ENCODE measurements at places on chromosomes 12 and 14.

DNA sequence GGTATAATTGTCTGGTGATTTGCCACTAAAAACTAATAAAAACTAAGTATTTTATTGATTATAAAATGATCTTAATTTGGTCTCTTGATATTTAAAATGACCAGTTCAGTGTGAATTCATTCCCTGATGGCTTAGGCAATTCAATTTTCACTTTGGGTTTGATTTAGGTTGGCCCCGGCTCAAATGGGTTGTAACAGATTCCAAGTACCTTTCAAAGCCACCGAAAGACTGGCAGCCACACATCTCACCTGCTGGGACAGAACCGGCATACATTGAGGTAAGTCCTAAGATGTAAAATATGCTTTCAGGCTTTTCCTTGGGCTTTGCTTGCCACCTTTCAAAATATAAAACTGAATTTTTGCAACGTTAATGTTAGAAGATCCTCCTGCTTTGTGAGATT lies 77.5 kb upstream of the ATF1 start:
- no peak for DNase-seq

- no peak for DNase-seq
Measured at GRCh38 chr12:50933459-50934124, 18.8 kb upstream of the HIGD1C start.

DNA sequence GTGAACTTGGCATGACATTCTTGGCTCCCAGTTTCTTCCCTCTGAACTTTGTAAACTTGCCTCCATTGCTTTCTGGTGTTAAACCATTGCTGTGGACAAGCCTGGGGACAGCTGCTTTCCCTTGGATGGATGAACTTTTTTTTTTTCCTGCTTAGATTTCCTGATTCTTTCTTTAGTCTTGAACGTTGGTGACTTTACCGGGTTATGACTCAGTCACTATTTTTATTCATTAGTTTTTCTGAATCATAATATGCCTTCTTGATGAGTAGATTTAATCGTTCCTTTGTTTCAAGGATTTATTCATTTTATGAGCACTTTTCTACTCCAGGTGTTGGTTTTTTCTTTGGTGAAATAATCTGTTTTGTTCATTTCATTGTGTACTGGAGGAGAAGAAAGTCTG lies 155.0 kb upstream of the RTL1 start:
- peak; percentile 62 for DNase-seq

DNA sequence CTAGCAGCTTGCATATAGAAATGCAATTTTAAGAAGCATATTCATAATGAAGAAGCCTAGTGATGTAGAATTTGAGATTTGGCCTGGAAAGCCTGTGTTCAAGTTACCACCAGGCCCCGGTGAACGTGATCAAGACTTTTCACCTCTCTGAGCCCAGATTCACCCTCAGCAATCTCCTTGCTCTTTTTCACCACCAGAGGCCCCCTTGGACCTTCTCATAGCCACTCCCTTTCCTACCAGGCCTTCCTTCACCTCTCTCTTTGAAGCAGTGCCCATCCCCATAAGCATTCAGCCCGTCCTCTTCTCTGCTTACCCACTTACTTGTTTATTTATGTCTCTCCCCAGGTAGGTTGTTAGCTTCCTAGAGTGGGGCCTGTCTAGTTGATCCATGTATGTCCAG lies 1280.9 kb downstream of the AACS start:
- no peak for DNase-seq

- DNase-seq = no peak
Measured at GRCh38 chr12:94318181-94318580, 141.5 kb downstream of the CEP83 start.

- DNase-seq = no peak
Measured at GRCh38 chr12:107439026-107439738, 246.4 kb upstream of the PWP1 start.

GRCh38 chr12:107064243-107064642 lies 29.1 kb downstream of the CRY1 start:
- DNase-seq = no peak

DNA sequence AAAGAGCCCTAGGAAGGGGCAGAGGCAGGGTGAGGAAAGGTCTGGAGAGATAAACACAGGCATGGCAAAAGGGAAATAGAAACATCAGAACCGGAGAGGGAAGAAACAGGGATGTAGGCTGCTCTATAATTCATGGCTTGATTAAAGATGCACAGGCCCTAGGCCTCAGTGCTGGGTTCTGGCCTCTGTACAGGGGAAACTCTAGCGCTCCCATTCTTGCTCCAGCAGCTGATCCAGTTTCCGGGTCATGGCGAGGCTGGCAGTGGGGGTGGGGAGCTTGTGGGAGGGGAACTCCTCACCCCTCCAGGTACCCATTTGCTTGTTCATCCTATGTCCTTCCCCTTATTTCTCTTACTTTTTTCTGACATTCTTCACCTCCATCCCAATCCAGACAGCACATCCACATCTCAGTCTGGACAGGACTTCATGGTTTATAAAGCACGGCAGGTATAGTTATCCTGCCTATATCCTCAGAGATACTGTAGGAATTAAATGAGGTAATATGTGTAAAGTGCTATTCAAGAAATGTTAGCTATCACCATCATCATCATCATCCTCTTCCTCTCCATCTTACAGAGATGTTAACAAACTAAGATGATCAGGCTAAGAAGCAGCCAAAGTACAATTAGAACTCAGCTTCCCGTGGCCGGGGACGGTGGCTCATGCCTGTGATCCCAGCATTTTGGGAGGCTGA lies 8.0 kb upstream of the GPR84 start:
- no peak for DNase-seq

DNA sequence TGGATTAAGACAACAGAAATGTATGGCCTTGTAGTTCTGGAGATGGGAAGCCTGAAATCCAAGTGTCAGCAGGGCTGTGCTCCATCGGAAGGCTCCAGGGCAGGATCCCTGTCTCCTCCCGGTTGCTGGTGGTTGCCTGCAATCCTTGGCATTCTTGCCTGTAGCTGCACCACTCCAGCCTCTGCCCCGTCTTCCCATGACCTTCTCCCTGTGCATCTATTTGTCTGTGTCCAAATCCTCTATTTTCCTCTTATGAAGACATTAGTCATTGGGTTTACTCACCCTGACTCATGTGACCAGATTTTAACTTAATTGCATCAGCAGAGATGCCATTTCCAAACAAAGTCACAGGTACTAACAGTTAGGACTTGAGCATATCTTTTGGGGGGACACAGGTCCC lies 15.1 kb downstream of the TUNAR start:
- DNase-seq = peak; percentile 96

- DNase-seq = peak; percentile 86
Measured at GRCh38 chr14:74655599-74656395, 43.8 kb upstream of the LTBP2 start.

DNA sequence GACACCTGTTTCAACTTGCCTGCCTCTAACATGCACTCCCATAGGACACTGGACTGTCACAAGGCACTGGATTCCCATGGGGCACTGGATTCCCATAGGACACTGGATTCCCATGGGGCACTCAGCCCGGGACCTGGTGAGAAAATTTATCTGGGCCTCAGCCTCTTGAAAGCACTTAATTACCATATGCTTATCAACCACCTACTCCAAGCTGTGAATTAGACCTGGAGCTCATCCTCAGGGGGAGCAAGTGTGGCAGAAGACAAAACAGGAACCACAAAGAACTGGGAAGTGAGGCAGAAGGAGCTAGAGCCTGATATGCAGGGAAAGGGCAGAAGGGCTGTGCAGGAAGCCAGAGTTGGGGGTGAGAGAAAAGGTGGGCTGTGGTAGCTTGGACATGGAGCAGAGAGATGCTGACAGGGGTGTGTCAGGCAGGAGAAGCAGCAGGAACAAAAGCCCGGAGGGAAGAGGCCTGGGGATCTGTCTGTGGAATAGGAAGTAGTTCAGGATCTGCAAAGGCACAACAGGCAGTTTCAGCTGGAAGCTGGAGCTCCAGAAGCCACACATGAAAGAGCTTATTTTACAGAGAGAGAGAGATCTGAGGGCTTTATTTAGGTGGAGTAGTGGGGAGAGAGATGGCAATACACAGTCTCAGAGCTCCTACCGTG lies 3.1 kb downstream of the KRT82 start:
- no peak for DNase-seq

- DNase-seq = no peak
Measured at GRCh38 chr12:64086946-64087345, 135.2 kb downstream of the KICS2 start.

- DNase-seq = no peak
Measured at GRCh38 chr14:41960281-41960680, 353.6 kb downstream of the LRFN5 start.

GRCh38 chr12:116640281-116640680 lies 81.1 kb downstream of the MAP1LC3B2 start:
- no peak for DNase-seq

GRCh38 chr14:73227812-73228781 lies 9.2 kb upstream of the PAPLN start:
- DNase-seq = peak; percentile 80

DNA sequence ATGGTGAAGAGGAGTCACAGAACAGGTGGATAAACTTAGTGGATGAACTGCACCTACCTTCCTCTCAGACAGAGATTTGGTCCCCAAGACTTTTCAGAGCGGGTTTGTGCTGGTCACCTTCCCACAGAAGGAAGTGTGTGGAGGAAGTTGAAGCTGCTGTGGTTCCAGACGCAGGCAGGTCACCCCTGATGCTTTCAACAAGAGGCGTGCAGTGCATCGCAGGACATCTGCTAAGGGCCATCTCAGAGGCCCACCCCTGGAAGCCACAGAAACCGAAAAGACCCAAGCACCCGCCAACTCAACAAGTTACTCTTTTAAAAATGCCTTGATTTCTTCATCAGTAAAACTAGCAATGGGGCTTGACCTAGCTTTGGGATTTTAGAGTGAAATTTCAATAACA lies 1.0 kb upstream of the GPX2 start:
- no peak for DNase-seq

- no peak for DNase-seq
Measured at GRCh38 chr12:2631653-2632350, 163.0 kb upstream of the FKBP4 start.

Data from EH (cell line).